NCI-H446 treated with DMSO at 0.1 percent for 48 hours (cell line): ENCODE measurements at places on chromosomes 5 and 9.

DNA sequence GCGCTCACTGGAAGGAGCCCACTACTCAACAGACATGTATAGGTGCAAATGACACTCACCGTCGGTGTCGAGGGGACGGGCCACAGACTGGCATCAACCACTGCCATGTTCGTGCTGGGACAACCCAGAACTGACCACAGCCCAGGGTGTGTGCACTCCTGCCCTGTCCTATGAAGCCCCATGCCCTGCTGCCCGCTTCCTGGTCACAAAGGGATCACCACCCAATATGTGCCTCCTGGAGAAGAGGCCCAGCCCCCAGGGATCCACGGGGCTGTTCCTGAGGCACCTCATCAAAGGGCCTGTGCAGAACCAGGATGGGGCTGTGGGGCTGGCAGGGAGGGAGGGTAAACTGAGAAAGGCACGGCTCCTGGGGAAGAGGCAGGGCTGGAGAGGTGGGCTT lies 43.1 kb downstream of the PRRT1B start:
- DNase-seq = no peak

- peak; percentile 94 for DNase-seq
Measured at GRCh38 chr5:72288924-72289323, 31.1 kb downstream of the MRPS27 start.

- no peak for DNase-seq
Measured at GRCh38 chr5:134071614-134072207, 42.8 kb upstream of the TCF7 start.

- no peak for DNase-seq
Measured at GRCh38 chr5:129094924-129095899, 663 bp downstream of the ISOC1 start.

DNA sequence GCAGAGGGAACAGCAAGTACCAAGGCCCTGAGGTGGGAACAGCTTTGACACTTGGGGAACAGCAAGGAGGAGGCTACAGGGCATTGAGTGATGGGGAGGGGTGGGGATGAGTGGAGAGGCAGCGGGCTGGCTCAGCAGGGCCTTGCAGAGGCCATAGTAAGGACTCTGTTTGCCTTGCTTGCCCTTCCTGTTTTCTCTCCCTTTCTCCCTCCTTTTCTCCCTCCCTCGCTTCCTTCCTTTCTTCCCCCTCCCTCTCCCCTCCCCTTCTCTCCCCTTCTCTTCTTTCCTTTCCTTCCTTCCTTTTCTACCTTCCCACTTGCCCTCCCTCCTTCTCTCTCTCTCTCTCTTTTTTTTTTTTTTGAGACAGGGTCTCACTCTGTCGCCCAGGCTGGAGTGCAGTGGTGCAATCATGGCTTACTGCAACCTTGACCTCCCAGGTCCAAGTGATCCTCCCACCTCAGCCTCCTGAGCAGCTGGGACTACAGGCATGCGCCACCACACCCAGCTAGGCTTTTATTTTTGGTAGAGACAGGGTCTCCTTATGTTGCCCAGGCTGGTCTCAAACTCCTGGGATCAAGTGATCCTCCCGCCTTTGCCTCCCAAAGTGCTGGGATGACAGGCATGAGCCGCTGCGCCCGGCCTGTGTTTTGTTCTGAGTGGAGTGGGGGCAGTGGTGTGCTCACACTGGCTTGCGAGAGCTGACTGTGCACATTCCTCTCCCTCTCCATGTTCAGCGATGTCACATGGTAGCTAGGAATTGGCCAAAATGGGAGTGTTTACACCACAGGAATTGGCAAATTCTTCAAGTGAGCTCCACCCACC lies 17.1 kb downstream of the IER5L start:
- no peak for DNase-seq

- no peak for DNase-seq
Measured at GRCh38 chr5:33008751-33009418, 297.8 kb downstream of the NPR3 start.

GRCh38 chr5:82884821-82885471 lies 192.2 kb downstream of the TMEM167A start:
- no peak for DNase-seq

DNA sequence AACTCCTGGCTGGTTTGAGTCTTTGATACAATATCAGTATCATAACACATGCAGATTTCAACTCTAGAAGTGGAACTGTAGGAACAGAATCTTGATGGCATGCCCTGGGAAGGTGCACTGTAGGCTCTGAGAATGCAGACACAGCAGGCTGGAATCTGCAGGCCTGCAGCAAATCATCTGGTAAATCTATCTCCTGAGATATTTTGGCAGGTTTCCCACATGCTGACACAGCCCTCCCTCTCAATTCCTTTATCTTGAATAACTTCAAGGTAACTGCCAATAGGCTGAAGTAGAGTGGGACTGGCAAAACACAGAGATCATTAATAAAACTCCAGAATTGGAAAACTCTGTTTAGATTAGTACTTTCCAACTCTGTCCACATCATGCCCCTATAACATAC lies 177.8 kb upstream of the PCSK5 start:
- DNase-seq = no peak
